Activated CD8-positive, alpha-beta T cell treated with anti-CD3 and anti-CD28 coated beads, Interleukin-2, amount 10 ng/mL, durations not matched to agents 7 days and 5 days (primary cell): ENCODE measurements at places on chromosomes 12 and 14.

- DNase-seq = no peak
Observed at GRCh38 chr14:75619548-75619947, 41.1 kb downstream of the ERG28 start.

DNA sequence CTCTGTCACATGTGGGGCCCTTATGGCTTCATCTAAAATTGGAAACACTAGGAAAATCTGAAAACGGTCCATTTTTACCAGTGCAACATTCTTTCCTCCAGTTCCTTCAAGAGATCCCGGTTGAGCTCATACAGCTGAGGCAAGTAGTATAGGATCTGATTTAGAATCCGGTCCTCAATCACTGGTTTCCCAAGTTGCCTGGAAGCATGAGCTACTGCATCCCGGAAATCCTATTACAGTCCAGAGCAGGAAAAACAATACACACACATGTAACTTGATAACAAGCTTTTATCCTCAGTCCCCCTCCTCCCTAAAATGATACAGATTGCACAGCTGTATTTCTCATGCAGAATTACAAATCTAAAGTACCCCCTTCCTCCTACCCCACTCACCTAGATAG is 67.9 kb upstream of the NR2C1 start:
- no peak for DNase-seq

DNA sequence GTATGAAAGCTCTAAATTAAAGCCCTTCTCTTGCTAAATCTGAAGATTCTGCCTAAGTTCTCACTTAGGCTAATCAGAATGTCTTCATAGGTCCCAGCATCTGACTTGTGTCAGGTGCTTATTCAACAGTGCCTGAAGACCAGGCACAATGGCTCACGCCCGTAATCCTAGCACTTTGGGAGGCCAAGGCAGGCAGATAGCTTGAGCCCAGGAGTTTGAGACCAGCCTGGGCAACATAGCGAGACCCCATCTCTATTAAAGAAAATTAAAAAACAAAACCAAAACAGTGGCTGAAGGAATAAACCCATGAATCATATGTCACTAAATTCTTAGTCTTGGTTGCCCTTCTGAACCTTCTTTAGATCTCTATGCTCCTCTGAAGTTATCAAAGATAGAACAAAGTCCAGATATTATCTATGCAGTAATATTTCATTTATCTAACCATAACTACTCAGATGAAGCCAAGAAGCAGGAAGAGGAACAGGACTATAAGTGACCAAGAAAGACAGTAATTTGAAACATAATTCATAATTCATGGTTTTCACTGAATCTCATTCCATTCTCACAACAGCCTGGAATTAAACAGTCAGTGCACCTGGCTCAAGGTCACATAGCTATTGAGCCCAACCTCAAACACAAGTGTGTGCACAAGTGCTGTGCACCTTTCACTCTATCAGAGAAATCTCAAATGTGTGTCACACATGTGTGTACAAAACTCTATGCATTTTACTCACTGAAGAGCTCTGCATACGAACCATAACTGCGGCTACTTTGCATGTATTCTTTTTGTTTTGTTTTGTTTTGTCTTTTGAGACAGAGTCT is 6.6 kb downstream of the SLC7A7 start:
- DNase-seq = no peak

DNA sequence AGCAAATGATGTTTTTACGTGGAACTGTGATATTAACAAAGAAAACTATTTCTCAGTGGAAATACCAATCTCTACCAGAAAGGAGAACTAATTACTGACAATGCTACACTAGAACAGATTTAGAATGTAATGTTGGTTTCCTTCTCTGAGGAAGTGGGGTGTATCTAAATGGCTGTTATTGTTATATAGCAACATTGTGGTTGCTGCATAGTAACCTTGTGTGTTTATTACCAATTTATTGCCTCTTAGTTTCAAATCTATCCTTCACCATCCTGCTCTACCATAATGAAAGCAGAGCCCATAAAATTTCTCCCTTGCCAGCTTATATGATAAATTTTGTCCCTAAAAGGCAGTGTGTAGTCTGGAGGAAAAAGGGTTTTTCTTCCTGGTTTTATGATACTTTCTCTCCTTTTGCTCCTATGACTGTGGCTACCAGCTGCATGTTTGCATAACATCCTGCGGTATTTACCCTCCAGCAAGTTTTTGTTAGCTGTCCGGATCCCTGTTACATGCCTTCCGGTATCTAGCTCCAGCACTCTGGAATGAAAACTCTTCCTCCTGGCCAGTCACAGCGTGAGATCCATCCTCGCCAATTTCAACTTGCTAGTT is 5.7 kb upstream of the KLRK1 start:
- no peak for DNase-seq

DNA sequence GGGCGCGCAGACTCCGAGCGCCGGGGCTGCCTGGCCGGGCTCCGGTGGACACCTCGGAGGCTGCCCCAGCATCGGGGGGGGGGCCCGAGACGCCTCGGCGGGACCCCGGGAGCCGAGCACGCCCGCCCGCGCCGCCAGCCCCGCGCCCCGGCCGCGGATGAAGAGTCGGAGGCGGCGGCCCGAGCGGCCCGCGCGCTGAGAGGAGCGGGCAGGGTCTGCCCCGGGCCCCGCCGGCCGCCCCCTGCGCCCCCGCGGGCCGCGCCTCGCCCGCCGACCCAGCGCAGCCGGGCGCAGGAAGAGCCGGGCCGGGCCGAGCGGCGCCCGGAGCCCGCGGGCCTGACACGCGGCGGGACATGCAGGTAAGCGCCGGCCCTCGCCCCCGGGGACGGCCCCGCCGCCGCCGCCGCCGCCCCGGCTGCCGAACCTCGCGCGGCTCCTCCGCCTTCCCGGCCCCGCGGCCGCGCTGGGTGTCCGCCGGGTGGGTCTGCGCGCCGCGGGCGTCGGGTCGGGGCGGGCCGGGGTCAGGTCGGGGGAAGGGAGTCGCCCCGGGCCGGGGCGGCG is 63.7 kb downstream of the FBXL14 start:
- no peak for DNase-seq

GRCh38 chr12:124667506-124668326 is 100.3 kb upstream of the NCOR2 start:
- DNase-seq = no peak

DNA sequence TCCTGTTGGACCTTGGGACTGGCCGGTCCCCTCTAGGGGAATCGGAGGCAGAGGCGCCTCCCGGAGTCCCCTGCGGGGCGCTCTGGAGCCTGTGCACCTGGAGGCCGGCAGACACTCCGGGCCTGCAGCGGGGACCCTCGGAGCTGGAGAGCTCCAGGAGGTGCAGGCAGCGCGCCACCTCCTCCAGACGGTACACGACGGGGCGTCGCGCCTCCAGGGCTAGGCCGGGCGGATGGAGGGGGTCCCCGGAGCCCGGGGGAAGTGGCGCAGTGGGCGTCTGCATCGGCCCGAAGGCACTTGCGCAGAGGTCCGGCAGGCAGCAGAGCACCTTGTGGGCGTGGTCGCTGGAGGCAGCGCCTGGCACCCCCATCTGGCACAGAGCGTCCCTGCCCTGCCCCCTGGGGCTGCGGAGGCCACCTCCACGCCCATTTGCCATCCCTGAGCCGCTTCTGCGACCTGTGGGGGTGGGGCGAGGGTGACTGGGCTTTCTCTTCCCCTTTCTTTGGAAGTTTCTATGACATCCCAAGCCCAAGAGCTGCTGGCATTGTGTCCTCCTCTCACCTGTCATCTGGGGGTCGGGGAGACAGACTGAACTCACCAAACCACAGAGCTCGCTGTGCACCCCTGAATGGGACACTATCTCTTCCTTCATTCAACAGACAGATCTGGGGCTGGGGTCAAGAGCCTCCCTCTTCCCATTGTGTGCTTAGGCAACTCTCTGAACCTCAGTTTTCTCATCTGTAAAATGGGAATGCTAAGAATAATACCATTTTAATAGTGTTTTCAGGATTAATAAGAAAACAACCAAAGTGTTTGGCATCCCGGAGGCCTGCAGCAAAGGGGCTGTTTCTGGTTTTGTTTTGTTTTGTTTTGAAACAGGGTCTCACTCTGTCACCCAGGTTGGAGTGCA is 37.5 kb upstream of the CORO1C start:
- DNase-seq = no peak
